NCI-H187 (cell line): ENCODE measurements at places on chromosomes 11 and 22.

GRCh38 chr11:15150507-15150906, 35.8 kb downstream of the INSC start:
- DNase-seq: no peak

DNA sequence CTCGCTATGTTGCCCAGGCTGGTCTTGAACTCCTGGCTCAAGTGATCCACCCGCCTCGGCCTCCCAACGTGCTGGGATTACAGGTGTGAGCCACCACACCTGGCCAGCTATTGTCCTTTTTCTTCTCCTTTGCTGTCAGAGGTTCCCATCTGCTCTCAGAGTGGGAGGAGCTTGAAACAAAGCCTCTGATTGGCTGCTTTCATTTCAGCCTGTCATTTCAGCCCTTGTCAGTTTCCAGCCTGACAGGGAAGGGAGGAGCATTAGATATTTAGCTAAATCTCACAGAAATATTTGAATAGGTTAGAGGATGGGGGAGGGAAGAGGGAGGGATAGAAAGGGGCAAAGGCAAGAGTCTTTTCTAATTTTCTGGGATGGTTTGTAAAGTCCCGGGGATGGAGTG, 8.7 kb downstream of the SLC22A6 start:
- no peak for DNase-seq

GRCh38 chr11:109986488-109986887, 106.7 kb upstream of the ZC3H12C start:
- no peak for DNase-seq

DNA sequence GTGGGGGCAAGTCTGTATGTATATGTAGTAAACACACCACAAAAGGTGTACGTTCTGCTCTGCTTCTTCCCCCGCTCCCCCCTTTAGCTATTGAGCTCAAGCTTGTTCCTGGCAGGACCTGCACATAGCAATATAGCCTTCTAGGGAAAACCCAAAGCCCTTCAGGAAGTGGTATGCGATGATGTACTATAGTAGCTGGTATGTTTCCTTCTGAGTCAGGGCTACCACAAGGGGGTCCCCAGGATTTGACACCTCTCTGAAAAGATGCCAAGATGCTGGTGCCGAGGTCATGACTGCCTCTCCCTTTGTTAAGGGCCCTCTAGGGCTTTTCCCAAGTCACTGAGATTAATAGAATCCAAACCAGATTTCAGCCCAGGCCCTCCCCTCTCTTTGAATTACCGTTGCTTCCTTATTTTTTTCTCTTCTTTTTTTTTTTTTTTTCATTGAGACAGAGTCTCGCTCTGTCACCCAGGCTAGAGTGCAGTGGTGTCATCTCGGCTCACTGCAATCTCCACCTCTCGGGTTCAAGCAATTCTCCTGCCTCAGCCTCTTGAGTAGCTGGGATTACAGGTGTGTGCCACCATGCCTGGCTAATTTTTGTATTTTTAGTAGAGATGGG, 268.4 kb downstream of the ETS1 start:
- DNase-seq: no peak

GRCh38 chr11:28535677-28536076, 427.5 kb downstream of the METTL15 start:
- DNase-seq: no peak

- no peak for DNase-seq
These were observed 32.7 kb downstream of the CD6 start for GRCh38 chr11:61004180-61004611.

- DNase-seq: no peak
These were observed 160.2 kb downstream of the KIRREL3 start for GRCh38 chr11:126840201-126840886.

DNA sequence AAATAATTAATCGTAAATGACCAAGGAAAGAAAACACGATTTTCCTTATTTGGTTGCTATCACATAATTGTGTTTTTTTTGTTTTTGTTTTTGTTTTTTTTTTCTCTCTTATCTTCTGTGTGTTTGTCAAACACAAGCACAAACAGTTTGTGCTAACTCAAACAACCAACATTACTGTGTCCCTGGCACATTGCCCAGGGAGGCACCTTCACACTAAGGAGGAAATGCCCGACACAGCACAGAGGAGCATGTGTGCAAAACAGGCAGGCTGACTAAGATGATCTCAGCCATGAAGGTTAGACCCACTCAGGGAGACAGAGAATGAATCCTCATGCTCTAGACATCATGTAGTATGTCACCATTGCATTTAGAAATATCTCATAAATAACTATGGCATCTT, 130.1 kb downstream of the SOX6 start:
- DNase-seq: no peak

GRCh38 chr11:122045181-122045586, 70.8 kb downstream of the BLID start:
- DNase-seq: no peak

- DNase-seq: no peak
These were observed 30.4 kb downstream of the SHANK3 start for GRCh38 chr22:50702821-50703725.

- no peak for DNase-seq
These were observed 40.5 kb downstream of the SREBF2 start for GRCh38 chr22:41873391-41873790.

DNA sequence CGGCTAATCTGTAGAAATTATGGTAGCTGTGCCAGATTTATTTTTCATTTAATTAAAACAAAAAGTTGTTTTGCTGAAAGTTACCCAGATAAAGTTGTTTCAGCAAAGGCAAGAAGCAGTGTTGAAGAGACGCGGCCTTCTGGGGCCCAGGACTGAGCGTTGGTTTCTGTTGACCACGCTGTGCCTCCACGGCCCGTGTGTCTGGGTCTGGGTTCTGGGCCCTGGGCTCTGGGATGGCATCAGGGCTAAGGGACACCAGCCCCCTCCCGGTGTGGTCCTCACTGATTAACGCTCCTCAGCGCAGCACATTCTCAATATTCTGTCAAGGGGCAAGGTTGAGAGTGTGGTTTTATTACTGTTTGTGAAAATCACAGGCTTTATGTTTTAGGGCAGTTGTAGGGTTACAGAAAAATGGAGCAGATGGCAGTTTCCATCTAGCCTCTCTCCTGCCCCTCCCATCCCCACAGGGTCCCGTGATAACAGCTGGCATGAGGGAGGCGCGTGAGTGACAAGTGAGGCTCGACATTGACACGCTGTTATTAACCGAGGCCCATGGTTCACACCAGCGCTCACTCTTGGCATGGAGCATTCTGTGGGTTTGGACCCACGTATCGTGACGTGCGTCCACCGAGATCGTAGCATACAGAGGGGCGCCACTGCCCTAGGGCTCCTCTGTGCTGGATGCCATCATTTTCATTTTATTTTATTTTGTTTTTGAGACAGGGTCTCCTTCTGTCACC, 1231.4 kb downstream of the BRD1 start:
- no peak for DNase-seq

GRCh38 chr11:79437981-79438630, 2.7 kb downstream of the TENM4 start:
- peak; percentile 11 for DNase-seq
